Lung (tissue), 17 donors: ENCODE measurements at places on chromosomes 11 and 22. TPM values are rescaled to one million over a fixed set of nuclear protein-coding genes. Genes with fewer than 3 reads are reported as not detected.
A peak's percentile ranks its signal among the peaks of the same experiment; 100 is the strongest.

LDHAL6A gene
- total RNA-seq = not detected

GRCh38 chr11:76947190-76947589 is 86.5 kb downstream of the ACER3 start:
- no peak for DNase-seq

- DNase-seq = peak; percentile 4
These were observed 11.6 kb upstream of the ALKBH3 start for GRCh38 chr11:43868852-43869567.

GRCh38 chr11:5380740-5381342 is 2.8 kb upstream of the OR51M1 start:
- DNase-seq = peak; percentile 60

DNA sequence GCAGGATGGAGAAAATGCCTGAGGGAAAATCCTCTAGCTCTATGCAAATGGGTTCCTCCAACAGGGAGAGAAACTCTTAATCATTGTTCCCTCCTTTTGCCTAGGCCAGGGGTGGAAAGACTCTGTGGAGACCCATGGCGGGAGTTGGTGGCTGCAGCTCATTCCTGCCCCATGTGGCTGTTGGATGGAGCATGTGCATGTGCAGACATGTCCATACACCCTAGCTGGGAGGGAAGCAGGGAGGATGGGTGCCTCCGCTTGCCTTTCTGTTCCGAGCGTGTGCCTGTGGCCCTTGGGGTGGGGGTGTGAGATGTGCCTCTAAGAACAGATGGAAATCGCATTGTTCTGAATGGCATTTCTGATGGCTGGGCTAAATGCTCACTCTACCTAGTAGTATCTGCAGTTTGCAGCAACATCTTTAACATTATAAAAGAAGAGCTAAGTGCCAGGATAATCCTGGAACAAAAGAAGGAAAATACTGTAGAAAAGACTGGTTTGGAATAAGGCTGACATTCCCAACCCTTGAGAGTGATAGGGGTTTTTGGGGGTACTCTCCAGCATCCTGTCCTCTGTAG is 31.7 kb downstream of the METTL15 start:
- no peak for DNase-seq
